Ascending aorta (tissue), 2 donors: ENCODE measurements at places on chromosomes 6 and 20.

GRCh38 chr6:90409700-90410099, 113.1 kb upstream of the BACH2 start:
- no peaks in the 10 kb centered on the region for H3K36me3 ChIP-seq
- no peaks in the 10 kb centered on the region for H3K4me1 ChIP-seq

GRCh38 chr6:116840091-116840490, 11.2 kb upstream of the GPRC6A start:
- H3K4me1 ChIP-seq, result no peaks in the 10 kb centered on the region
- H3K36me3 ChIP-seq, result no peaks in the 10 kb centered on the region
- no peak overlapping the region for H3K27ac ChIP-seq
- no peak overlapping the region for H3K4me3 ChIP-seq
- H3K27me3 ChIP-seq, result no peaks in the 10 kb centered on the region

- H3K4me3 ChIP-seq, result no peak overlapping the region
- no peak for DNase-seq
- no peaks in the 10 kb centered on the region for H3K4me1 ChIP-seq
These were observed 12.2 kb upstream of the MOXD1 start for GRCh38 chr6:132413499-132413802.

- H3K27me3 ChIP-seq, result no peaks in the 10 kb centered on the region
- peaks cover 3% of the 10 kb centered on the region for H3K4me1 ChIP-seq
- H3K4me3 ChIP-seq, result no peak overlapping the region
- no peak overlapping the region for H3K27ac ChIP-seq
- H3K36me3 ChIP-seq, result no peaks in the 10 kb centered on the region
These were observed 62.2 kb upstream of the SUPT3H start for GRCh38 chr6:45439861-45440388.

GRCh38 chr6:47292944-47293343, 16.8 kb downstream of the TNFRSF21 start:
- no peaks in the 10 kb centered on the region for H3K27me3 ChIP-seq
- no peak overlapping the region for H3K27ac ChIP-seq
- DNase-seq, result no peak
- no peaks in the 10 kb centered on the region for H3K4me1 ChIP-seq
- no peak overlapping the region for H3K4me3 ChIP-seq

DNA sequence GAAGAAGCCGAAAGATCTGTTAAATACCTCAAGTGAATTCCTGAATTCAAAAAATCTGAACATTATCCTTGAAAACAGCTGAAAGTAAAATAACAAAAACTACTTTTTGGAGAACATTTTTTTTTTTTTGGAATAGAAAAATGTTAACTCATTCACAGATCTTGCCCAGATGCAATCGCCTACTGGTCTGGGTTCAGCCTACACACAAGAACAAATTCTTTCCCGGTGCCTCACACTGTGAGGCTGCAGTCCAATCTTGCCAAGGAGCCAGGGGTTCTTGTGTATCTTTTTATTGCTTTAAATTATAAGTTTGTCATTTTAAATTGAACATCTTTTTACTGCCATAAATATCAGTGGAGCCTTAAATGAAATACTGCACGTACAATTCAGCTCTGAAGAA, 41.2 kb upstream of the TMEM200A start:
- no peak overlapping the region for H3K4me3 ChIP-seq
- H3K36me3 ChIP-seq, result no peaks in the 10 kb centered on the region
- H3K4me1 ChIP-seq, result no peaks in the 10 kb centered on the region
- no peak overlapping the region for H3K27ac ChIP-seq
- no peak for DNase-seq

DNA sequence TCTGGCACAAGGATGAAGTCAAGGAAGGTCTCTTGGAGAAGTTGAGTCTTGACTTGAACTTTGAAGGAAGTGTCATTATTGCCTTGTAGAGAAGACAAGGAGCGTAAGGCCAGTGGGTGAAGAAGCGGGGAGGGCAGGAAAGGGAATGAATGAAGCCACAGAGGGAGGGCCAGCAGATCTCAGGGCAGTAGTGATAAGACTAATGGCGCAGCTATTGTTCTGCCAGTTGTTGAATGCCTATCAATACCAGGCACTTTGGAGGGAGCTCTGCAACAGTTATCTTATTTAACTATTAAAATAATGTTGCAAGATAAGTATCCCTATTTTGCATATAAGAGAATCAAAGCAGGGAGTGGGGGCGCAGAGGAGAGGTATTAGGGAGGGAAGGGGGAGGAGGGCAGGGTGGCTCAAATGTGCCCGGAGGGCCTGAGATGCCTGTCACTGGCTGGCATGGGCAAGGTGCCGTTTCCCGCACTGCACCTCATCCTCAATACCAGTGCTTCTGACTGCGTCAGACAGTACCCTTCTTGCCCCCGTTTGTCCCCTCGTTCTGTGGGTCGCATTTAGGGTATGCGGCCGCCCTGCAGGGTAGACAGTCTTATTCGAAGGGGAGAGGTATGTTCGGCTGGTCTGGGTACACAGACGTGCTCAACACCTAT, 109.8 kb downstream of the ZDHHC14 start:
- no peak for DNase-seq
- no peaks in the 10 kb centered on the region for H3K36me3 ChIP-seq
- no peak overlapping the region for H3K4me3 ChIP-seq
- H3K27me3 ChIP-seq, result no peaks in the 10 kb centered on the region
- H3K27ac ChIP-seq, result no peak overlapping the region

DNA sequence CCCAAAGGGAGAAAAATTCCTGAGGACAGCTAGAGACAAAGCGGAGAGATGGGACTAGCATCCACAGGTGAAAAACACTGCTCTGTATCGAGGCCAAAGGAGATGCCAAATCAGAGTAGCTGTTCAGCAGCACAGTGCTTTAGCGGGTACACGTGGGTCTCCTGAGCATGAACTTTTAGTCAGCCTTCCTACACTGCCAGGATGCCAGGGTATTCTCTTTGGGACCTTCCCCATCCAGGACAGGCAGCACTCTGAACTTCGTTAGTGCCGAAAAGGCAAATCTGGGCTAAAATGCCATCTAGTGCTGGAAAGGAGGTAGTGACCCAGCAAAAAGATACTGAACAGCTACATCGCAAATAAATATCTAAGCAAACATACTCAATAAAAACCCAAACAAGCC, 64.9 kb downstream of the C6orf58 start:
- H3K4me1 ChIP-seq, result no peaks in the 10 kb centered on the region
- H3K27ac ChIP-seq, result no peak overlapping the region
- no peaks in the 10 kb centered on the region for H3K36me3 ChIP-seq
- H3K4me3 ChIP-seq, result no peak overlapping the region
- DNase-seq, result no peak

DNA sequence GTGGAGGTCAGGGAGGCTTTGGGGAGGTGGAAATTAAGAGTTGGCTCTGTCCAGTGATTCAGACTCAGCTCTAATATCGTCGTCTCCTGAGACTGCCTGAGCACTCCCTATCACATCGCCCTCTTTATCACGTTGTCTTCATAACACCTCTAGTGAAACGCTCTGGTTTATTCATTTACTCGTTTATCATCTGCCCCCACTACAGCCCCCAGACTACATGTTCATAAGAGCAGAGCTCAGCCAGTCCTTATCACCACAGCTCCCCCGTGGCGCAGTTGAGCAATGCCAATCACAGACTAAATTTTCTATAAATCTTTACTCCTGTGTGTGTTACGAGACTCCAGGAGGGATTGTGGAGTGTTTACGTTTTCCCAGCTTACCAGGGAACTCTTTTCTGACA, 316.2 kb downstream of the ADGRB3 start:
- H3K4me3 ChIP-seq, result no peak overlapping the region
- H3K4me1 ChIP-seq, result no peaks in the 10 kb centered on the region
- H3K27me3 ChIP-seq, result no peaks in the 10 kb centered on the region
- no peaks in the 10 kb centered on the region for H3K36me3 ChIP-seq

- no peak for DNase-seq
- H3K27me3 ChIP-seq, result no peaks in the 10 kb centered on the region
- no peak overlapping the region for H3K27ac ChIP-seq
- peaks cover 2% of the 10 kb centered on the region for H3K4me1 ChIP-seq
These were observed 52.4 kb downstream of the RRBP1 start for GRCh38 chr20:17629678-17630089.

- DNase-seq, result no peak
- H3K36me3 ChIP-seq, result no peaks in the 10 kb centered on the region
- no peaks in the 10 kb centered on the region for H3K27me3 ChIP-seq
These were observed 58.3 kb upstream of the HFE start for GRCh38 chr6:26028746-26029569.

DNA sequence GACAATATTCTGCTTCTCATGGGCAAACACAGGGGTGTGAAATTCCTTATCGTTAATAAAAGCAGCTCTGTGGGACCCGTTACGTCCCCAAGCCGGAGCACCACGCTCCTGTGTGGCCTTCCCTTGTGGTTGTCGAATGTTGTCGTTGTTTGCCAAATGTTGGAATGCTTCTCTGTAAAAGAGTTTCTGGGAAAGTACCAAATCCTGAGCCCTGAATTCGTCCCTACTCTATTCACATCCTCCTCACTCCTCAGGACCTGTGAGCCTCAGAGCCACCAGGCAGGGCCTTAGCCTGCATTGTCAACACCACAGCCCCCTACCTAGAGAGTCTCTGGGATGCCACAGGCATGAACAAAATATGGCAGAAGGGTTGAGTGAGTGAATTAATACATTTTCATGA, 64.0 kb downstream of the THBS2 start:
- no peaks in the 10 kb centered on the region for H3K36me3 ChIP-seq
- no peaks in the 10 kb centered on the region for H3K27me3 ChIP-seq
- no peak overlapping the region for H3K4me3 ChIP-seq
- peaks cover 10% of the 10 kb centered on the region for H3K4me1 ChIP-seq
- peak; percentile 61 for DNase-seq
- H3K27ac ChIP-seq, result peak overlapping the region; percentile 81

DNA sequence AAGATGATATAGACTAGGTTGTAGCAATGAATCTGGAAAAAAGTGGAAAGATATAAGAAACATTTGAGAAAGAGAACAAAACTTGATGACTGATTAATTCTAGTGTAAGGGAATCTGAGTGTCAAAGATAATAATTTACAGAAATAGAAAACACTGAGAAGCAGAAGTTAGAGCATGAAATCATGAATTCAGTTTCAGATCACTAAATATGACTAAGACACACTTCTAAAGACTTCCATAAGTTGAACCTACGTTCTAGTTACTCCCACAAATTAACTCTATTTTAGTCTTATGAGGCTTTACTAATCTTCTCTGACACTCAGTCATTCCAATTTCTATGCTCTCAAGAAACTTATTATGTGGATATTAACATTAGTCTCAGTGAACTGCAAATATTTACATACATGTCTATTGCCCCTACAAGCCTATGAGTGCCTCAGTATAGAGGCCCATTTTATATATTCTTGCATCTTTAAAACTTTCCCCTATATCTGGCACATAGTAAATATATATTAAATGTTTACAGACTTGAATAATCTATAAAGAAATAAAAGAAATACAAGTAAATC, 30.4 kb downstream of the IBTK start:
- no peak overlapping the region for H3K27ac ChIP-seq
- no peaks in the 10 kb centered on the region for H3K4me1 ChIP-seq
- H3K4me3 ChIP-seq, result no peak overlapping the region
- H3K36me3 ChIP-seq, result peaks cover 70% of the 10 kb centered on the region
- DNase-seq, result no peak
- H3K27me3 ChIP-seq, result no peaks in the 10 kb centered on the region

DNA sequence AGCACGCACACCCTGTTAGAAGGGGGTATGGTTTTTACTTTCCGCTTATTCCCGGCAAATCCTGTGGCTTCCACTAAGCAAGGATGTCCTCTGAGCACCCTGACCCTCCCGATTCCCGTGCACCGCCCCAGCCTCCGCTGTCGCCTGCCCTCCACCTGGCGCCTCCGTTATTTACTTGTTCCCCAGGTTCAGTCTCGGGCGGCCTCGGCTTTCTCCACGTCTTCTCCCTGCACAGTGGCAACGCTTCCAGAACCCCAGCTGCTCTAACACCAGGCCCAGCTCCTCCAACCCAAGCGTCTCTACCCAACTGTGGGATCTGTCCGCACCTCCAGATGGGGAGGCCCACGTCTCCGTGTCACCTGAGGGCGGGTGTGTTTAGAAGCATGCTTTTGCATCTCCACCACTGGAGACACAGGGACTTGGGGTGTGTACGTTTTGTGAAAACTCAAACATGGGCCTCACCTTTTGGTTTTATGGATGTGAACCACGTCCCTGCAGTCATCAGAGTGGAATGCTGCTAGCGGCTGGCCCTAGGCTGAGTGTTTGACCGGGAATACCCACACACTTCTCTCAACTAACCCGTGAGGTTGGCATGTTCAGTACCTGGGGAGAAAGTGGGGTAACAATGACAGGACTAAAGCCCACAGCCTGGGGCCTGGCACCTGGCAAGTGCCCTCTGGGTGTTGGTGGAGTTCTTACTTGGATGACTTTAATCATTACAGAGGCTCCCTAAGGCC, 79.9 kb downstream of the THBS2 start:
- peak overlapping the region; percentile 95 for H3K27ac ChIP-seq
- H3K36me3 ChIP-seq, result no peaks in the 10 kb centered on the region
- H3K27me3 ChIP-seq, result no peaks in the 10 kb centered on the region
- H3K4me3 ChIP-seq, result no peak overlapping the region
- H3K4me1 ChIP-seq, result peaks cover 50% of the 10 kb centered on the region

GRCh38 chr6:34986845-34987246, 97.8 kb downstream of the ANKS1A start:
- H3K27ac ChIP-seq, result peak overlapping the region; percentile 60
- H3K4me1 ChIP-seq, result peaks cover 5% of the 10 kb centered on the region
- no peaks in the 10 kb centered on the region for H3K27me3 ChIP-seq
- H3K36me3 ChIP-seq, result peaks cover 44% of the 10 kb centered on the region
- peak; percentile 84 for DNase-seq

DNA sequence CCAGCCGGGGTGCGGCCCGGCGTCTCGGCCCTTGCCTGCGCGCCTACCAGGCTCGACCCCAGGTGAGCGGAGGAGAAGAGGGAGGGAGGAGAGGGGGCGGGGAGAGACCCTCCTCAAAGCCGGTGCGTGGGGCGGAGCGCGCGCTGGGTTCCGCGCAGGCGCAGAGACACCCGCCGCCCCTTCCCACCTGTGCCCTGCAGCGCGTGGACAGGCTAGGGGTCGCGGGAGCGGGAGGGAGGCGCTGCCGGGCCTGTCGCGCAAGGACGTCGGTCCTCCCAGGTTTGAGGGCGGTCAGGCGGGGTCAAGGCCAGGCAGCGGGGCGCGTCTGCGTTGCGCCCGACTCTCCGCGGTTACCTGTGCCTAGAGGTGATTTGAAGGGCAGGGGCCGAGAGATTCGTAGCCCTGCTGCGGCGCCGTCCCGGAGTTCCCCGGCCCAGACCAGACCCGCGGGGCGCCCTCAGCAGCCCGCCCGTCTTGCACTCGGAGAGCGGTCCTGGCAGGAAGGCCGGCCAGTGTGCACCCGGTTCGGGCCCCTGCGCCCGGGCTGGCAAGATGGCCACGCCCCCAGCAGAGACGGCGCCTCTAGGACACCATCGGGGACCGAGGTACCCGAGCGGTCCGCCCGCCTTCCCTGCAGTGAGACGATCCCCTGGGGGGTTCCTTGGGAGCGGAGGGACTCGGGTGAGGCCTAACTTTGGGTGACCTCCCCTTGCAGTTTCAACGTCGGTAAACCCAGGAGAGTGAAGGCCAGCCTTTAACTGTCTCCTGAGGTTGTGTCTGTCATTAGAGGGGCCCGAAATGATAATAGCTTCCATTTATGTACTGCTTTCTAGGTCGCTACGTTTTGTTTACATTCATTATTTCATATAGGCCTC, 546 bp downstream of the C6orf136 start:
- peaks cover 12% of the 10 kb centered on the region for H3K4me1 ChIP-seq
- DNase-seq, result peak; percentile 79
- peaks cover 29% of the 10 kb centered on the region for H3K36me3 ChIP-seq
- H3K27ac ChIP-seq, result peak overlapping the region; percentile 85
- no peaks in the 10 kb centered on the region for H3K27me3 ChIP-seq

GRCh38 chr6:7224731-7225130, 88.3 kb downstream of the SSR1 start:
- no peak overlapping the region for H3K4me3 ChIP-seq
- no peak for DNase-seq
- H3K36me3 ChIP-seq, result peaks cover 35% of the 10 kb centered on the region
- no peak overlapping the region for H3K27ac ChIP-seq
- no peaks in the 10 kb centered on the region for H3K27me3 ChIP-seq
- H3K4me1 ChIP-seq, result no peaks in the 10 kb centered on the region
